ENCODE measurements at places on chromosomes 5 and 9. TPM values are rescaled to one million over a fixed set of nuclear protein-coding genes. Genes with fewer than 3 reads are reported as not detected.

GPR150 gene
- 0.07 TPM for total RNA-seq

DND1 gene
- 0.60 TPM for total RNA-seq

FAM221B gene
- not detected for total RNA-seq

SPINK4 gene
- total RNA-seq, result not detected

LCN1 gene
- total RNA-seq, result 0.26 TPM

OTP gene
- 0.09 TPM for total RNA-seq

POU5F2 gene
- total RNA-seq, result 0.02 TPM

ST8SIA4 gene
- 0.29 TPM for total RNA-seq

TXNDC8 gene
- total RNA-seq, result not detected

Data from A549 treated with AZD2906 at 1 μM for 4 hours (cell line).